ENCODE measurements at places on chromosomes 2 and 18.
A peak's percentile ranks its signal among the peaks of the same experiment; 100 is the strongest.

DNA sequence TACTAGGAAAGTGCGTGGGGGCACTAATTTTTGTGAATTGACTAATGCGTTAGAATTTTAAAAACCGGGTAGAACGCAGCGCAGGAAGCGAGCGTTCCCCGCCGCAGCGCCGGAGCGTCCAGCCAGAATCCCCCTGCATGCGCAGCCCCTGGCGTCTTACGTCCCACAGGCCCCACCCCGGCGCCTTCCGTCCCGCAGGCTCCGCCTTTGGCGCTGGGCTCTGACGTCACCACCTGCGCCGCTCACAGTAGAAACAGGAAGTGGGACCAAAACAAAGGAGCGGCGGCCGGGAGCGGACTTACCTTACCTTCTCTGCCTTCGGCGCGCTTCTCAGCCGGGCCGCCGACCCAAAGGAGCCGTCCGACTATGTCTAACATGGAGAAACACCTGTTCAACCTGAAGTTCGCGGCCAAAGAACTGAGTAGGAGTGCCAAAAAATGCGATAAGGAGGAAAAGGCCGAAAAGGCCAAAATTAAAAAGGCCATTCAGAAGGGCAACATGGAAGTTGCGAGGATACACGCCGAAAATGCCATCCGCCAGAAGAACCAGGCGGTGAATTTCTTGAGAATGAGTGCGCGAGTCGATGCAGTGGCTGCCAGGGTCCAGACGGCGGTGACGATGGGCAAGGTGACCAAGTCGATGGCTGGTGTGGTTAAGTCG is at the start of gene CHMP1B:
Gene CHMP1B, plus strand, starts transcription at position 268 of the 660 bp plus-strand sequence. Its CDS starts 99 bp downstream, at position 367.
- DNase-seq = peak; percentile 91

- DNase-seq = no peak
Observed at GRCh38 chr2:61928826-61929461, 23.5 kb downstream of the COMMD1 start.

- no peak for DNase-seq
Observed at GRCh38 chr2:164523009-164523408, 98.3 kb downstream of the GRB14 start.

DNA sequence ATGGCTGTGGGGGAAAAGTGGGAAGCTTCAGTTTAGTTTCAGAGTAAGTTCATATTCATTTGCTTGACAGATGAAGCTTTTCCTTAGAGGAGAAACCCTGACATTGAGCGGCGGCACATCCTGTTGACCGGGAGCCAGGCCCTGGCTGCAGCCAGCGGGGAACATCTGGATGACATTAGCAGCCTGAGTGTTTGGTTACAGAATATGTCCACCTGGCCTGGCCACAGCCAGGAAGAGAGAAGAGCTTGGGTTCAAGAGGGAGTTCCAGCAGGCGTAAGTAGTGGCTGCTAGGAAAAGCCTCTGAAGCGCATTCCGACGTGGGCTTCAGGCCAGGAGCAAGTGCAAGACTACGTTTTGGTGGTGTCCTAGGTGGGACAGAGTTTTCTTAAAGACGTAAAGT is 144.9 kb upstream of the MYCN start:
- DNase-seq = no peak

- no peak for DNase-seq
Observed at GRCh38 chr2:159046966-159047365, 78.5 kb downstream of the TANC1 start.

DNA sequence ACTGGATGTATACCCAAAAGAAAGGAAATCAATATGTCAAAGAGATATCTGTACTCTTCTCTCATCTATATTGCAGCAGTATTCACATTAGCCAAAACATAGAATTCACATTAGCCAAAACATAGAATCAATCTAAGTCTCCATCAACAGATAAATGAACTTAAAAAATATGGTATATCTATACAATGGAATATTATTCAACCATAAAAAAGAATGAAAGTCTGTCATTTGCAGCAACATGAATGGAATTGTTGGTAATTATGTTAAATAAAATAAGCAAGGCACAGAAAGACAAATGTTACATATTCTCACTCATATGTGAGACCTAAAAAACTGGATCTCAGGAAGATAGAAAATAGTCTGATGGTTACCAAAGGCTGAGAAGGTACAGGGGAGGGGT is 212.1 kb upstream of the ZC3H15 start:
- no peak for DNase-seq

DNA sequence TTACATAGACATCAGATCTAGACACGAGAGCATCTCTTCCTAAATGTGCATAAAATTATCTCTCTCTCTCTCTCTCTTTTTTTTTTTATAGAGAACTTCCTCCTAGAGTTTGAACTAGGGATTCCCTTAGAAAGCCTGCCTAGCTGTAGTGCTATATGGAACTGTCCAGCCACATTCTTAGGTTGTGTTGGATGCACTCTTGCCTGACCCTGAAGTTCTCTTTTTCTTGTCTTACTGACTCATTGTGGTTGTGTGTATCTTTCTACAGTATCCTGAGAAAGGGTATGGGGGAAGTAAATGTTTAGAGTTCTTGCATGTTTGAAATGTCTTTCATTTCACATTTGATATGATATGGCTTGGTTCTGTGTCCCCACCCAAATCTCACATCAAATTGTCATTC is 368.2 kb downstream of the CDH2 start:
- DNase-seq = no peak

DNA sequence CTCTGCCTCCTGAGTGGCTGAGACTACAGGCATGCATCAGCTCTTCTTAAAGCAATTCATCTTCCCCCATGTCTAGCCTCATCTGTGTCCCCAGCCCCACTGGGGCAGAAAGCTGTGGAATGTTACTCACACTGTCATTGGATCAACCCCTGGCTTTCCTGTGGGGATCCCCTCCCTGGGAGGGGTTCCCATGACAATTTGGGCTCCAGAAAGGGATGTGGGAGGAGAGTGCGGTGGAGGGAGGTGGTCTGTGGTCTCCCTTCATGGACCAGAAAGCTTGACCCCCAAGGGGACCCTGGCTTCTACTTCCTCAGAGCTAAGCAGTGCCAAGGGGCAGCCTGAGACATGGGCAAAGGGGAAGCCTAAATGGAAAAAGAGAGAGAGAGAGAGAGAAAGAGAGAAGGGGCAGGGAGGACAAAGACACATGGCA is 1.3 kb downstream of the NGEF start:
- no peak for DNase-seq

DNA sequence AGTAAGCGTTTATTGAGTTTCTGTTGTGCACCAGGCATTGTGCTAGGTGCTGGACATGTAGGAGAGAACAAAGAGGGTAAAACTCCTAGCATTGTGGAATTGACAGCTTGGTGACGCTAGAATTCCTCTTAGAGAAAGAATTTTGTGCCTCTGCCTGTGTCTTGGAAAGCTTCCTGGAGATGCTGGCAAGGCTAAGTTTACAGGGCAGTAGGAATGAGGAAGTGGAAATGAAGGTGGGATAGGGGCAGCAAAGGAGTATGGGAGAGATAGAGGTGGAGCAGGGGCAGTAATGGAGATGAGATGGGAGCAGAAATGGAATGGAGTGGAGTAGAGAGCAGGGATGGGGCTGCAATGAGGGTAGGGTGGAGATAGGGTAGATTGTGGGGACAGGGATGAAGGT is 29.8 kb downstream of the GPR39 start:
- DNase-seq = no peak

DNA sequence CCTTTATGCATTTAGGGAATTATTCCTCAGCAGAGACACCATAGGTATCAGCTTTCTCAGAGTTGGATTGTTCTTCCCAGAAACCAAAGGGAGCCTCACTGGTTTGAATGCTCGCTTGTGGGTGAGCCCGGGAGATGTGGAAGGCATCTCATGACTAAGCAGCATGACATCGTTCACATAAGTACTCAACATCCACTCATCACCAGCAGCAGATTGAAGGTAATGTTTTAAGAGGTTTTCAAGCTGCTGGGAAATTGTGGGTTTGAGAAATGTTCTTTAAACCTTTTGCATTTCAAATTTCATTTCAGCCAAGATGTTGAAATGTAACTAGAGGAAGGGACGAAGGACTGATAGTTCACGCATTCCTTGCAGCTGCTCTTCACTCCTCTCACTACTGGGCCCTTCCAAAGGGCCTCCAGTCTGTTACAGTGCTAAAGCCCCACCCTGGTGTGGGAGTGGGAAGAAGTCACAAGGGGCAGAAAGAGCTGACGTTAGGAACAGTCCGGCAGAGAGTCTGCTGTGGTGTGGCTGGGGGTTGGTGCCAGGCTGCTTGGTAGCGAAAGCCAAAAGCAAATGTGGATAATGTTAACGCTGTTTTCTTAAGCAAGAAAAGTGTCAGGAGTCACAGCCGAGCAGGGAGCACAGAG is 324.5 kb upstream of the EPHA4 start:
- no peak for DNase-seq
